ENCODE measurements at places on chromosomes 4 and X.

- DNase-seq = no peak
Observed at GRCh38 chr4:138706201-138706600, 309.4 kb upstream of the NOCT start.

GRCh38 chr4:94131212-94131611 is 76.5 kb upstream of the SMARCAD1 start:
- DNase-seq = no peak

DNA sequence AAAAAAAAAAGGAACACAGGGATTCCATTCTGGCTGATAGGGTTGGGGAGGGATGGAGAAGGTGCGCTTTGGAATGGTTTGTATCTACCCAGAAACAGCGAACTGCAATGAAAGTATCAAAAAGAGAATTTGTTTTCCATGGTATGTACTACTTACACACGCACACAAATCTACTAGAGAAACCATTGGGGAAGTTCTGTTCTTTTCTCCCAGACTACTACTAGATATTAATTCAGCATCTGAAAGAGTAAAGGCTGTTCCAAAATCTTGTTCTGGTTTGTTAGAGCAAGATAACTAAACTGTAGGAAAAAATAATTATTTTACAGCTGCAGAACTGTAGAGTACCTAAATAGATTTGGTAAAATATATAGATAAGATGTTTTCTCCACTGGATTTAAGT is 118.4 kb downstream of the CBR4 start:
- no peak for DNase-seq

DNA sequence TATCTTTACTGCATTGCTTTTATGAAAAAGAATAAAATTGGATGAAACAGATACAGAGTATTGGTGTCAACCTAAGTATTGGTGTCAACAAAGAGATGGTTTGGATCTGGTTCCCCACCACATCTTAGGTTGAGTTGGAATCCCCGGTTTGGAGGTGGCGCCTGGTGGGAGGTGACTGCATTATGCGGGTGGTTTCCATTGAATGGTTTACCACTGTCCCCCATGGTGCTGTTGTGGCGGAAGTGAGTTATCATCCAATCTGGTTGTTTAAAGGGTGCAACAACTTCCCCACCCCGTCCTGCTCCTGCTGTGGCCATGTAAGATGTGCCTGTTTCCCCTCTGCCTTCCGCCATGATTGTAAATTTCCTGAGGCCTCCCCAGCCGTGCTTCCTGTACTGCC is 52.8 kb upstream of the CD99 start:
- DNase-seq = no peak

GRCh38 chr4:185950891-185951290 is 118.1 kb upstream of the TLR3 start:
- no peak for DNase-seq

- DNase-seq = no peak
Observed at GRCh38 chr4:55578341-55579010, 13.6 kb downstream of the PDCL2 start.

- DNase-seq = no peak
Observed at GRCh38 chr4:75786526-75786925, 62.1 kb downstream of the USO1 start.

DNA sequence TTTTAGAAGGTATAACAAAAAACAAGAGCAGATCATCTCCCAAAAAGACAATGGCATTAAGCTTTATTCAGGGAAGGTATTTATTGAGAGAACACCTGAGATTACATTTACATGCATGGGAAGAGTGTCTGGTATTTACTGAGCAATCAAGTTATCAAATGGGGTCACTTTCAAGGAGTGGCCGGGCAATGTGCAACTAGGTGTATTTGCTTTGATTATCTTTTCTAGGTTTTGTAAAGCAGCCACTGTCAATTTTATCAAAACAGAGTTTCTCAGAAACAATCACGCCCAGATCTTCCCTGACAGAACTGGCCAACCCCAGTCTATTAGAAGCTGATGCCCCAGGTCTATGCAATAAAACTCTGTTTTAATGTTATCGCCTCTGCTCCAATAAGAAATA is 169.5 kb downstream of the GLRA2 start:
- no peak for DNase-seq

- DNase-seq = no peak
Observed at GRCh38 chr4:186651181-186651603, 72.5 kb downstream of the FAT1 start.

DNA sequence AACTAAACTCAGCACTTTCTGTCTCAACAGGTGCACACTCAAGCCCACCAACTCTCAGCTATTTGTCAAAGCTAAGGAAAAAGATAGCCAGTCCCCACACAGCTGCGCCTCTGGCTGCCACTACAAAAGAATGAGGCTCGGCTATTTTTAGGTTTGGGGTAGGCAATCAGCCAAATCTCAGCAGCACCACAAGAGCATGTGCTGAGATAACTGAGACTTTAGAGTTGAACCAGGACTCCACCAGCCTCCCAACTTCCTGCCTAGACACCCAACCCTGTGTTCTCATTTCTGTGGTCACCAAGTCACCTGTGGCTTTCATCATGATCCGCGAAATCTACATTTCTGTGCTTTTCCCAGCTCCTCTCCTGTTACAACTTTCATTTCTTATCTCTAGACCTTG is 28.0 kb downstream of the DMD start:
- no peak for DNase-seq

DNA sequence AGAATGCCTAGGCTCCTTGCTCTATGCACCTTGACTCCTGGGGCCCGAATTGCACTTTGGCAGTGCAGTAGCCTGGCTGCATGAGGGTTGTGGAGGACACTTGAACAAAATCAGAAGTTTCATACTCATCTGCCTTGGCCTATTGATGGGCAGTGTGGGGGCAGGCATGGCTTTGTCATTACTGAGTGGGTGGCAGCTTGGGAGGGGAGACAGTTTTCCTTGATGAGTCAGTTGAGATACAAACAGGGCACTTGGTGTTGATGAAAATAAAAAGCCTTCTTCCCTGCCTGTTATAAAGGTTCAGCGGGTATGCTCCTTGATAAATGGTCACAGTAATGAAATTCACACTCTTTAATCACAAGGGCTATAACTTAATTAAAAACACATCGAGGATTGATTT is 126.8 kb upstream of the MAMLD1 start:
- no peak for DNase-seq

GRCh38 chr4:96983830-96984229 is 1143.9 kb downstream of the PDHA2 start:
- DNase-seq = no peak

DNA sequence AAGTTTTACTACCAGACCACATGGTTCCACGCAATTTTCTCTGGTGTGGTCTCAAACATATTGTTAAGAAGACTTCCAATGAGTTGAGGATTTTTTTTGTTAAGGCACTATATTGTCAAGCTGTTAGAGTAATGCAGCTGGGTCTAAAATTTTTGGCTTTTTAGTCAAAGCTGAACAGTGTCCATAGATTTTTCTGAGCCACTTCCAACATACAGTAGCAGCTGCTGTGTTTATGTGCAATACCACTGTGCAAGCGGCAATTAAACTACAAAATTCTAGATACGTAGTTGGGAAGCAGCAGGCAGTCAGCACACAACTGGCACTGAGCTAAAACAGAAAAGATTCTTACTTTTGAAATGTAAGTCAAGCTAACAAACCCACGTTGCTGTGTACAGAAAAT is 1551.1 kb upstream of the AGA start:
- no peak for DNase-seq
